Occipital lobe (tissue), 3 donors: ENCODE measurements at places on chromosomes 4 and X. TPM values are rescaled to one million over a fixed set of nuclear protein-coding genes. Genes with fewer than 3 reads are reported as not detected.

COL4A6 gene
- 4.2 TPM for total RNA-seq

SLC34A2 gene
- 0.16 TPM for total RNA-seq

NAA15 gene
- 52.7 TPM for total RNA-seq

AR gene
- 0.62 TPM for total RNA-seq

P2RY4 gene
- 0.16 TPM for total RNA-seq

DNA sequence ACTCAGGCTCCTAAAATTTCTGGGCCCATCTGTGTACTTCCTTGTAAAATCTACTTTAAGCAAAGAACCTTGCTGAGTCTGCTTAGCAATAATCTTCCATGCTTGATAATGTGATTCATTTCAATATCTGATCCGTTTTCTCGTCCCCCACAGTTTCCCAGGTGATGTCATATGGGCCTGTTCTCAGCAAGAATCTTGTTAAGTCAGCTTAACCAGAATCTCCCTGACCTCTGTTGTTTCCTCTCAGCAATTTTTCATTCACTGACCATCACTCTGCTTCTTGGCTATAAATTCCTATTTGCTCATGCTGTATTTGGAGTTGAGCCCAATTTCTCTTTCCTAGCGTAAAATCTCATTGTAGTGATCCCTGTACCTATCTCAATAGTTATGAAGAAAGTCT is 13.9 kb downstream of the CSN2 start:
- DNase-seq = no peak

HNRNPDL gene
- 347 TPM for total RNA-seq

TACR3 gene
- total RNA-seq = 4.2 TPM

RAB41 gene
- not detected for total RNA-seq

DNA sequence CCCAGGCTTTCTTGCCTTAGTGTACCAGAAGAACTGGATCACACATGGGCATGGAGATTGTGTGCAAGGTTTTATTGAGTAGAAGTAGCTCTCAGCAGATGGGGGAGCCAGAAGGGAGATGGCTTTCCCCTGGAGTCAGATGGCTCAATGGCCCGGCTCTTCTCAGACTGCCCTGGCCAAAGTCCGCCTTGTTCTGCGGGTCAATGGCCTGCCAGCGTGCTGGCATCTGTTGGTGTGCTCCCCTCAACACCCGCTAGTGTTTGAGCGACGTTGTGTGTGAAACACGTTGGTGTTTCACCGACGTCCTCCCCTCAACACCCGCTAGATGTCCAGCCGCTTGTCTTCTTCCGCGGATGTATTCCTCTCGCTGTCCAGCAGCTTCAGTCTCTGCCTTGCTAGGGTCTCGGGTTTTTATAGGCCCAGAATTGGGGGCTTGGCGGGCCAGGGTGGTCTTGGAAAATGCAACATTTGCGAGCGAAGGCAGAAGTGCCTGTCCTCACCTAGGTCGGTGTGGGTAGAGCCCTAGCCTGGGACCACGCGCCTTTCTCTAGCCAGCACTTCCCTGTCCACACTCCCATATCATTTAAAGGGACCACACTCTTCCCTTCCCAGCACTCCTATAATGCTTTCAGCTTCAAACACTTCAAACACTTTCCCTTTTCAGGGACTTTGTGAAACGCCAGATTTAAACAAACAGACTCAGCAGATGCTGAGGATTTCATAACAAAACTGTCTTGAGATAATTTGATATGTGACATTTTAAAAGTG is 21.1 kb upstream of the PRKG2 start:
- DNase-seq = no peak

DNA sequence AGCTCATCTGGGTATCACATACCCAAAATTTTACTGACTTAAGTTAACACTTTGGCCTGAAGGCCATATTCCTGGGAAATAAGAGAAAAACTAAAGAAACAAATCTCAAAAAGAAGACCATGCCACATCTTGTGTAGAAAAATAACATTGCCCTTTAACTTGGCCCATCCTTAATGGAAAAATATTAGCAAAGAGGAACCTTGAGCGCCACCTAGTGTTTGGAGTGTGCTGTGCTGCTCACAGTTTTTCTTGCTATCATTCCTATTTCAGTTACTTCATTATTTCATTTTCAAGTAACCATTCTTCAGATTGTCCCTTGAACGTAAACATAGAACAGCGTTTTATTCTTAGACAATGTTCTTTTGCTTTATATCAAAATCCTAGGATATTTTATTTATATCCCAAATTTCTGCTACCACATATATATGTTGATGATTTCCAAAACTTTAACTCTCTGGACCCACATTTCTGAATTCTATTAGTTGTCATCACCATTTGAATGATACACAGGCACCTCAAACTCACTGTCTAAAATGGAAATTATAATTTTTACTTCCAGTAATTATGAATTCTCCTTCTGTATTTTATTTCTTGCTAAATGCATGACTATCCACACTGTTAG is 999.0 kb upstream of the ADGRL3 start:
- DNase-seq = no peak

GRCh38 chr4:169859366-169860216 is 101.8 kb upstream of the HPF1 start:
- no peak for DNase-seq

DNA sequence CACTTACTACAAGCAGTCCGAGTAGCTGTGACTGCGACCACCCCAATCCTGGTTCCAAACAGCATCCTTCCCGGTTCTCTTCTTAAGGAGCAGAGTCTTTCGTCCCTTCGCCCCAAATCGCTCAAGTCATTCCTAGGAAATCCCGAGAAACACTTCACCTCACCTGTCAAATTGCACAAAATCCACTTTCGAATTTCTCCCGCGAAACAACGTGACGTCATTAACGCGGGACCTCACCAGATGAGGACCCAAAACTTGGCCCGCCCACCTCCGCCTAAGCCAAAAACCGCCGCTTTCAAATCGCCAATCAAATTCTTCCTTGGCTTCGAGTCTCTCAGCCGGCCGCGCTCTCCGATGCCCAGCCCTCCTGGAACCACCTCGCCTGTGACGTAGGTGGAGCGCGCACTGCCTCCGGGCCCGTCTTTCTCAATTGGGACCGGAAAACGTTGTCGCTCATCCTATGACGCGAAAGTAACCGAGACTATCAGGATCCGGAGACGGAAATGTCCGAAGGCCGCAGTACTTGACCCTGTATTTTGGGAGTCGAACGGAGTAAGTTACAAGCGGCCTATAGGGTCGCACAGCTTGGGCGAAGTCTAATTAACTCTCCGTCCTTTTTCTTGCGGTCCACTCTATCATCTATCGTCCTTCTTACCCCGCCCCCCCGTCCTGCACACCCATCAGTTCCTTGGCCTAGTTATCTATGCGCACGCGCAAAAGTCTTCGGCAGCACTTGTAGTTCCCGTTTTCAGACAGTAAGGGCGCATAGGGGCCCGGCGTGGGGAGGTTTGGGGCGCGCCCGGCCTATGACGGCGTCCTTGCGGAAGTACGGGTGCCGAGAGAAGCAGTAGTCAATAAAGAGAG is at the start of the genes LARP7 and ZGRF1:
LARP7 (plus strand) TSS at position 456 of the 864 bp plus-strand sequence. CDS start 7,527 bp downstream, outside the sequence.
ZGRF1 (minus strand) TSS at position 222 of the 864 bp plus-strand sequence. CDS start 3,733 bp downstream, outside the sequence.
- peak; percentile 97 for DNase-seq

DNA sequence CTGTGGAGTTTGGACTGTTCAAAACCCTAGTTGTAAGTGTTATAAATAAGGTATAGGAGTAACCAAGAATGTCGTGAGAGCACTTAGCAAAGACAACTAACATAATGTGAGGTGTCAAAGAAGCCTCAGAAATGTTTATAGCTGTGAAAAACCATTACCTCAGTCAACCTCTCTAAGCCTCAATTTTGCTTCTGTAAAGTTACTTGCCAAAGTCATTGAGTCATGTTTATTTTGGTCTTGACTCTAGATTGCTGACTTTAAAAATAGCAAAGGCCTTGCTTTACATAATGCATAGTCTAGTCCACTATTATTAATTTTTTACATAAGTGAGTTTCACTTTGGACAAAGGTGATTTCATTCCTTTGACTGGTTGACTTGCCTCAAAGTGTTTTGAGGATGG is 257.6 kb upstream of the CXXC4 start:
- DNase-seq = no peak

DNA sequence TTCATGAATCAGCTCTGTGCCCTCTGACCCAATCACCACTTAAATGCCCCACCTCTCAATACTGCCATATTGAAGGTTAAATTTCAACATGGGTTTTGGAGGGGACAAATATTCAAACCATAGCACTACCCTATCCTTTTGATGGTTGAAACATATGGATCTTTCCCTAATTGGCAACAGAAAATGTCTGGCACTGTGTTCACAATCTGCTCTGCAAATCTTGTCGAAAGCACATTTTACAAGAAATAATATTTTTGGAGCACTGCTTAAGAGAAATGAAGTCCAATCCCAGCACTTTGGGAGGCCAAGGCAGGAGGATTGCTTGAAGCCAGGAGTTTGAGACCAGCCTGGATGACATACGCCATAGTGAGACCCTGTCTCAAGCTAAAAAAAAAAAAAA is 130.6 kb upstream of the FAM9C start:
- DNase-seq = no peak

CTAG1A gene
- not detected for total RNA-seq

GRCh38 chr4:39631700-39632079 is 7.0 kb downstream of the SMIM14 start:
- DNase-seq = no peak

- no peak for DNase-seq
These were observed 60.8 kb downstream of the PPM1K start for GRCh38 chr4:88223516-88223915.

XK gene
- total RNA-seq = 3.3 TPM

- no peak for DNase-seq
These were observed 8.4 kb upstream of the C4orf54 start for GRCh38 chr4:99665983-99666382.

DNA sequence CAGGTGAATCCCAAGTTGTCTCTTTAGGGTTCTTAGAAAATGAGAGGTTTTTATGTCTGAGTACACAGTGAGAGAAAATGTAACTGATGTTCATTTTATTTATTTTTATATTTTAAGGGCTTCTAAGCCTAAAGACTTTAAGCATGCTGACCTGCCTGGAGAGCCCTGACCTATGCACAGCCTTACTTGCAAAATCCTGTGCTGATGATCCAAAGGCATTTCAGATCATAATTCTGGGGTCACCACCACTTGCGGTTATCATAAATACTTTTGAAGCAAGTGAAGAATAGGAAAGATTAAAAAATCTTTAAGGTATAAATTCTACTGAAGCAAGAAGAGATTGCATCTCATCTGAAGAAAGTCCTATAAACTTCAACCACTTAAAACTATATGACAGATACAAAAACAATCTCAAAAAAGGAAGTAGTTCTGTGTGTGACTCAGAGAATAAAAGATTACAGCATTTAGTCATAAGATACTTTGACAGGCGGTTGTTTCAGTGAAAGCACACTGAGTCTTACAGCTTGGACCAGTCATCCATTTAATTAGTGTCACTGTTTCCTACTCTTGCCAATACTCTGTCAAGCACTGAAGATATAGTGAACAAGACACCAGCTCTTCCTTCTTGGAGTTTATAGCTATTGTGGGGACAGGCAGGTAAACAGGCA is 245.2 kb upstream of the DIPK2B start:
- DNase-seq = no peak

SHROOM3 gene
- 17.8 TPM for total RNA-seq

APLN gene
- total RNA-seq = 2.7 TPM

DNA sequence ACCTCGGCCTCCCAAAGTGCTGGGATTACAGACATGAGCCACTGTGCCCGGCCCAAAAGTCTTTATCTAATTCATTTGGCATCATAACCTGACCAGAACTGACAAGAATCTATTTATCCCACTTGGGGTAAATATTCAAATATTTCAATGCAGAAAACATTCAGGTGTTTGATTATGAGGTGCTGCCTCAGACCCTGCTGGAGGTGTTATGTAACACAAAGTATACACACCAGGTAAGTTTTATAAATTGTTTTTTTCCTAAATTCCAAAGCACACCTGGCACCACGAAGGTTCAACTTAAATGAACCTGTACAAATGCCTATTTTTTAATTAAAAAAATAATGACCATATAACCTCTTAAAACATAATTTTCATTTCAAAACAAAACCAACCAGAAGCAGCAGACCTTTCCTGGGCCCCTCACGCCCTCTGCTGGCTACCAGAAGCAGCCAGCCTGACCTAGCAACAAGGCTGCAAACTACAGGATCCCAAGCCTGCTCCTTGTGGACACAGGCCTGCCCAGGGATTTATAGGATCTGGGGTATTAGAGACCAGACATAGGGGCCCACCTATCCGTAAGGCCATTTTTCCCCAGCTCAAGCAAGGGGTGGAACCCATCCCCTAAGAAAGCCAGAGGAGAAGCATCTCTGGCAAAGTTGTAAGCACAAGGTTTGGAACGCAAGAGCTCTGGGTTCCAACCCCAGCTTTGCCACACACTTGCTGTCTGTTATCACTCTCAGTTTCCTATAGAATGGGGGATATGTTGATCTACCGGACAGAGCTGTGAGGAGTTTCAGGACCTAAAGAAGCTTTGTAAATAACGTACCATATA is 11.7 kb downstream of the OTUD5 start:
- DNase-seq = no peak

BOD1L1 gene
- total RNA-seq = 54.3 TPM

GPM6B gene
- 418 TPM for total RNA-seq

- no peak for DNase-seq
These were observed 57.5 kb upstream of the C1QTNF7 start for GRCh38 chr4:15370296-15370695.
